ENCODE measurements at places on chromosomes 5 and 9. TPM values are rescaled to one million over a fixed set of nuclear protein-coding genes. Genes with fewer than 3 reads are reported as not detected.

Gene GABRA1
- polyA plus RNA-seq: 0.15 TPM

DNA sequence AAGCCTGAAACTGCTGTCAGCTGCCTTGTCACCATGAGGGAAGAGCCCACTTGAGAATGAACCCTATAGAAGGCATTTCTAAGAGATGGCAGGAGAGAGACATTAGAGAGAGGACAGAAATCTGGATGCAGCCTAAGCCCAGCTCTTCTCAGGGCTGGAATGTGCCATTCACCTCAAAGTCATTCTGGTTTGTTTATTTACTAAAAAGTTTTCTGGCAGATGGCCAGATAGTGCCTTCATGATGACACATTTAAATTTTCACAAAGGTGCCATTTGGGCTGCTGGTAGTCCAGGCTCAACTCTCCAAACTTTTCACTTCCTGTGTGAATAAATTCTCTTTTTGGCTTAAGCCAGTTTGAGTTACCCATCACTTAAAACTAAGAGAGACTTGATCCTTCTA is 144.6 kb upstream of the ZNF366 start:
- no peak for DNase-seq

- no peak for DNase-seq
Observed at GRCh38 chr5:181051841-181052671, 12.0 kb downstream of the BTNL9 start.

Gene KIF20A
- 35.1 TPM for polyA plus RNA-seq

- no peak for DNase-seq
Observed at GRCh38 chr5:172753101-172753500, 17.9 kb downstream of the DUSP1 start.

Gene CFAP77
- 0.85 TPM for polyA plus RNA-seq

- DNase-seq: no peak
Observed at GRCh38 chr5:91332267-91333045, 50.7 kb downstream of the ARRDC3 start.

GRCh38 chr5:21919414-21920022 is 933.6 kb downstream of the CDH12 start:
- peak; percentile 37 for DNase-seq

DNA sequence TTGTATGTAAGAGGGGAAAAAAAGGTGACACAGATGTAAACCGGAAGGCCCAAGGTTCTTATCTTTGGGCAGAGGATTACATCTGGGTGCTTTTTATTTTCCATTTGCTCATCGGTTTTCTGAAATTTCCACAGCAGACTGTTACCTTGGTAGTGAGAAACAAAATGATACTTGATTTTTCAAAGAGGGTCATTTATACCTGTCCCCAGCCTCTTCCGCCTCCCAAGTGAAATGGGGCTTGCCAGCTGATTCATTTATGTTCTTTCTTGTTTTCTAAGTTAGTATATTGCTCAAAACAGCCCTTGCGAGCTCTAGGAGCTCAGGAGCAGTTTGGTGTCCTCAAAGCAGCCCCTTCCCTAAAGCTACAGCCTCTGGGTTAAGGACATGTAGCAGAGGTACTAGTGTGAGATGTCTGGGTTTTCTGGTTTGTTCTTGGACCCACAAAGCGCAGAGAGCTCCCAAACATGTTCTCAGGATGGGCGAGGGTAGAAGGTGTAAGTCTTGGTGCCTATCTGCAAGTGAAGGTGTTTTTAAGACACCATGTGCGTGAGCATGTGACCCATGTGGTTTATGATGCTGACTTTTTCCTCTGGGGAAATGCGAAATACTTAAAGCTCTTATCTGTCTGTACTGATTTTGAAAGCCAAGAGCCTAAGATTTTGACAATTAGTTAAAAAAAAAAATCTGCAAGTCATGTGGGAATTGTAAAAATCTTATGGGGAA is 38.3 kb downstream of the DAPK1 start:
- no peak for DNase-seq

Gene DDX4
- 0.10 TPM for polyA plus RNA-seq

GRCh38 chr5:117680426-117680825 is 1105.8 kb upstream of the SEMA6A start:
- peak; percentile 43 for DNase-seq

GRCh38 chr5:8238080-8238479 is 369.1 kb downstream of the MTRR start:
- no peak for DNase-seq

GRCh38 chr5:55187370-55187769 is 14.4 kb upstream of the CDC20B start:
- no peak for DNase-seq

- DNase-seq: no peak
Observed at GRCh38 chr5:157025093-157025698, 33.7 kb downstream of the HAVCR1 start.

- DNase-seq: no peak
Observed at GRCh38 chr5:82447913-82448312, 169.8 kb upstream of the RPS23 start.

GRCh38 chr9:123493627-123494026 is 137.6 kb downstream of the CRB2 start:
- DNase-seq: no peak

DNA sequence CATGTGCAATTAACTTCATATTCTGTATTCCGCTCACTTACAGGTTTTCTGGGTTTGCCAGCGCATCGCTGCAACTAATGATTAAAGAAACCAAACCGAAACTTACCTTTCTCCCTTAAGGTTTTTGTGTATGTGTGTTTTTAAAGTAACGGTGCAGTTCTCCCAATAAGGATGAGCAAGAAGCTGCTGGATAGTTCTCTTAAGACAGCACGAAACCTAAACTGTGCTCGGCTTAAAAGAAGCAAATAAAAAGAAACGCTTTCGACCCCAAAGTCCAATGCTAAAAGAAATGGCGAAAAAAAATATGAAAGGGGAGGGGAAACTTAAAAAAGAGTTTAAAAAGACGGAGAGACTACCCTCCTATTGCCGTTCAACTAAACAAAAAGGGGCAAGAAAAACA is 340 bp downstream of the ELAVL2 start:
- DNase-seq: no peak

DNA sequence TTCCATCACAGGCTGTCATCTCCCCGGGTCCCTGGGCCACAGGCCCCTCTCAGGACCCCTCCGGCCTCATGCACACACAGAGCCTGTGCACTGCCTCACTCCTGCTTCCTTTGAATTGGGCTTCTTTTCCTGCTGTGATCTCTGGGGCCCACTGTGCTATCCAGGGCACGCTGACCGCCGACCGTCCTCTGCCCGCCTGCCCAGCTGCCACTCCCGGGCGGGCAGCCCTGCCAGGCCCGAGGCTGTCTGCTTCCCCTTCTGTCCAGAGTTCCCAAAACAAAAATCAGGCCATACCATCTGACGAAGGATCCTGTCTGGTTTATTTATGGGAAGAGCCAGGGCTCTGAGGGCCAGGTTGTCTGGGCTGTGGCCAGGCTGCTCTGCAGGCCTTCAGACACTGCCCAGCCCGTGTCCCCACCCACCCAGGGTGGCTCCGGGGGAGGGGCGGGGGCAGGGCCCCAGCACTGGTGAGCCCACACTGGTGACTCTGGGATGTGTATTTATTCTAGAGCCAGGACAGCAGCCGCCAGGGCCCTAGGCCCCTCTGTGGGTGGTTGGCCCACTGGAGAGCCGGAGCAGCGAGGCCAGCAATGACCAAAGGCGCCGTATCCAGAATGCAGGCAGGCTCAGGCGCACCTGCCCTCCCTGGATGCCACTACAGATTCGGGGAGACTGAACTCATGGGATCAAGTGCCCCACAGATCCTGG is 57.0 kb downstream of the ADAMTS2 start:
- DNase-seq: no peak

Gene PCDHB16
- polyA plus RNA-seq: 3.5 TPM

DNA sequence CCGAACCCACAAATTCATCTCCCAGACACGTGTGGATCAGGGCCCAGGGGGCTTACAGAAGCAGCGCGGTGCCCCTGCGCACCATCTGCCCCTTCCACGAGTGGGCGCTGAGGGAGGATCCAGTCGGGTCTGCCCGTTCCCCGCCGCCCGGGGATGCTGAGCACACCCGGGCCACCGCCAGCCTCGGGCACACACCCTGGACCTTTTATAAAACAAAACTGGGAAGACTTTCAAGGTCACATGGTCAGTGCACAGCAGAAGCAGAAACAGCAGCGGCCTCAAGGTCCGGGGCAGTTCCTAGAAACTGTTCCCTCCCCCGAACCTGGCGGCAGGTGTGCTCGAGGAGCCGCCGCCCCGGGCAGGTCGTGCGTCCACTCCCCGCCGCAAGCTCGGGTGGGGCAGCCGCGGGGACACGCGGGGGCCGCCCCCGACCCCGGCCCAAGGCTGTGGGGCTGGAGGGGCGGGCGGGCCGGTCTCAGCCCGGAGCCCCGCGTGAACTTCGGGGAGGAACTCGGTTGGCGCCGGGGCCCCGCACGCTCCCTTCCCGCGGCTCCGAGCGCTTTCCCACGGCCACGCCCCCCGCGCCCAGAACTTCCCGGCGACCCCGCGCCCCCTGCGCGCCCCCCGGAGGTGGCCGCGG is 633 bp upstream of the PPP1R26 start:
- DNase-seq: no peak

GRCh38 chr5:2523180-2523579 is 228.3 kb downstream of the IRX2 start:
- DNase-seq: no peak

GRCh38 chr9:88950341-88951154 is 40.7 kb upstream of the S1PR3 start:
- DNase-seq: no peak

Gene NIPAL4
- polyA plus RNA-seq: 0.22 TPM

Gene PDCD1LG2
- not detected for polyA plus RNA-seq

GRCh38 chr5:41637869-41638268 is 127.5 kb upstream of the PLCXD3 start:
- no peak for DNase-seq

GRCh38 chr5:10828241-10828640 is 67.2 kb upstream of the DAP start:
- DNase-seq: no peak

- DNase-seq: no peak
Observed at GRCh38 chr5:158068964-158069363, 210.0 kb upstream of the CLINT1 start.

DNA sequence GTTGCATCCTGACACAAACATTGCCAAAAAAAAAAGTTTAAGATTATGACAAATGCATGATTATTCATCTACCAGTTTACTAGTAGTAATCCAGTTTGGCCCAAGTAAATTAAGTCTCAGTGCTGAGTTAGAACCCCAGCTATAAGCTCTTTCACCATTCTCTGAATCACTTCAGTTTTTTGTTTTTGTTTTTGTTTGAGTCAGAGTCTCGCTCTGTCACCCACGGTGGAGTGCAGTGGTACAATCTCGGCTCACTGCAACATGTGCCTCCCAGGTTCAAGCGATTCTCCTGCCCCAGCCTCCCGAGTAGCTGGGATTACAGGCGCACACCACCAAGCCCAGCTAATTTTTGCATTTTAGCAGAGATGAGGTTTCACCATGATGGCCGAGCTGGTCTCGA is 1.5 kb upstream of the PCYOX1L start:
- no peak for DNase-seq

- DNase-seq: no peak
Observed at GRCh38 chr5:89262030-89262429, 379.0 kb upstream of the MEF2C start.

GRCh38 chr9:113590991-113591898 is 127.7 kb downstream of the RGS3 start:
- peak; percentile 74 for DNase-seq

Gene FOXD4L3
- polyA plus RNA-seq: not detected

DNA sequence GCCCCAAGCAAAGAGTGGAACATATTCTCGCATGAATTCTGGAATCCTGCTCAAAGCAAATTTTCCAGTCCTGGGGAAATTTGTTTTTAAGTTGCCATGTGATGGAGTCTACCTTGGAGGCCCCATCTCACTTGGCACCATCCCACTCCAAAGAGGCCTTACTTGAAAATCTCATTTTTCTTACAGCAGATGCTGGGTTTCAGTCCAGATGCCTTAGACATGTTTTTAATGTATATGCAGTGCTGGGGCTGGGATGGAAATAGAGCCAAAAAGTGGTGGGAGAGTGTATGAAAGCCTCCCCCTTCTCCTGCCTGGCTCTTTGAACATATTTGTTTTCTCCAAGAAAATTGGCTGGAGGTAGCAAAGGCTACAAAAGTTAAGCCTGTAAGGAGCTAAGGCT is 493.7 kb downstream of the ENC1 start:
- peak; percentile 27 for DNase-seq

DNA sequence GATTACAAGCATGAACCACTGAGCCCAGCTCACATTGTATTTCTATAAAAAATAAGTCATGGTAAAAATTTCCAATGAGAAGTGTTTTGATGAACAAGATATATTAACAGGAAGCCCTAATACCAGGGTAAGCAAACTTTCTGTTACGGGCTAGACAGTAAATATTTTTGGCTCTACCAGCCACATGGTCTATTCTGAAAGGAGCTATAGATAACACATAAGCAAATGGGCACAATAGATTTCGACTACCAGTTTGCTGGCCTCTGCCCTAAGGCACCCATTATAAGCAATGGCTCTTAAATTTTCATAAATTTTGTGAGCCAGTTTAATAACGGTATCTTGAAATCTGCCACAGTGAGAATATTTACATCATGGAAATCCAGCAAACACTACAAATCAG is 8.1 kb downstream of the UBQLN1 start:
- DNase-seq: no peak

GRCh38 chr9:107872457-107873192 is 383.1 kb upstream of the KLF4 start:
- no peak for DNase-seq

DNA sequence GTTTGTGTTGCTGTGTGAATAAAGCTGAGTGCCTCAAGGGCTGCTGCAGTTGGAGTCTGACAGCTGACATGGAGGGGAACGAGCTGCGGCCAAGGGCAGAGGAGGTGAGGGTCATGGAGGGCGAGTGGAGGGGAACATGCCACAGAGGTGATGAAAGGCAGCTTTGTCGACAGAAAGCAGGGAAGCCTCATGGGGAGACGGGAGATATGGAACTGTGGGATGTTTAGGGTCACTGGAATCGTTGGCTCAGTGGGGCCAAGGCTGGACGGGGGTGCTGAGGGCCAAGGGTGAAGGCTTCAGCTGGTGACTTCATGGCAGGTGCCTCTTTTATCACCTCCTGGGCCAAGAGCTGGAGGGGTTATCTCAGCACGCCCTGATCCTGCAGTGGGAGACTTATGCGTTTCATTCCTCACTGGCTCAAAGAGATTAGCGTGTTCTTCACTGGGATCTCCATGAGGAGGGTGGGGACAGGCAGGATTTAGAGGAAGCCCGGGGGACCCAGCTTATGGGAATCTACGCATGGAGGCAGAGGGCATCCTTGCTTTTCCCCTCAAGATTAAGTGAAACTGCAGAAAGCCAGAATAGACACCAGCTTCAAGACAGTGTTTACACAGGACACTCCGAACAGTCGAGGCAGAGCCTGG is 42.2 kb downstream of the FAM240B start:
- no peak for DNase-seq

DNA sequence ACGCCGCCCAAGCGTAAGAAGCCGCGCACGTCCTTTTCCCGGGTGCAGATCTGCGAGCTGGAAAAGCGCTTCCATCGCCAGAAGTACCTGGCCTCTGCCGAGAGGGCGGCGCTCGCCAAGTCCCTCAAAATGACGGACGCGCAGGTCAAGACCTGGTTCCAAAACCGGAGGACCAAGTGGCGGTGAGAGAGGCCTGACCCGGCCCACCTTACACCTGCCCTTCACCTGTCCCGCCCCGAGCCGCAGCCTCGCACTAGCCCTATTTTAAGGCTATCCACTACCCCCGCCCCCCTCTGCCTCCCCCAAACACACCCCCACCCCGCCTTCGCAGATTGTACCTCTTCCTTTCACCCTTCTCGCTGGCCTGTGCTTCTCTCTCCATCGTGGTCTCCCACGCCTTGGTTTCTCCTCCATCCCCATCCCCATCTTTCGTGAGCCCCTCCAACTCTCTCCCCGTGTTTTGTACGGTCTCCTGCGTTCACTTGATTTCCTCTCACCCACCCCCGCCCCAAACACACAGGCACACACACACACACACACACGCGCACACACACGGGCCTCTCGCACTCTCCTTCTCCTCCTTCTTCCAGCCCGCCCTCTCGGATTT is 1.3 kb downstream of the TLX3 start:
- DNase-seq: no peak

Data from right renal pelvis (tissue), 4 donors.